Karpas-422 (cell line): ENCODE measurements at places on chromosomes 7 and 10.

DNA sequence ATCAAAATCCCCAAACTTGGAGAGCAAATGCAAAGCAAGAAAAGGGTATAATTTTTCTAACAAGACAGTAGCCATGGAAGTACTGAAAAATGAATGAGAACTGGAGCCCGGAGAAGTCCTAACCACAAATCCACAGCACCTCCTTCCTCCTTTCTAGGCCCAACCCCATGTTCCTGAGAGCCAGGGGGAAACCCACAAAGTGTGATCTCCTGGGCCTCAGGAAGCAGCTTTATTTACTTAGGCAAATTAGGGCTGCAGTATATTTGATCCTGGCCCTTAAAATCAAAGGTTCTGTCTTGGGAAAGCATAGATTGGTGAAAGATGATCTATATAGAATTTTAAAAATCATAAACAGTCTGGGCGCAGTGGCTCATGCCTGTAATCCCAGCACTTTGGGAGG, 103.0 kb downstream of the DOCK4 start:
- no peak for DNase-seq
- no peaks in the 10 kb centered on the region for H3K27me3 ChIP-seq
- no peak overlapping the region for H3K27ac ChIP-seq
- no peaks in the 10 kb centered on the region for H3K36me3 ChIP-seq

DNA sequence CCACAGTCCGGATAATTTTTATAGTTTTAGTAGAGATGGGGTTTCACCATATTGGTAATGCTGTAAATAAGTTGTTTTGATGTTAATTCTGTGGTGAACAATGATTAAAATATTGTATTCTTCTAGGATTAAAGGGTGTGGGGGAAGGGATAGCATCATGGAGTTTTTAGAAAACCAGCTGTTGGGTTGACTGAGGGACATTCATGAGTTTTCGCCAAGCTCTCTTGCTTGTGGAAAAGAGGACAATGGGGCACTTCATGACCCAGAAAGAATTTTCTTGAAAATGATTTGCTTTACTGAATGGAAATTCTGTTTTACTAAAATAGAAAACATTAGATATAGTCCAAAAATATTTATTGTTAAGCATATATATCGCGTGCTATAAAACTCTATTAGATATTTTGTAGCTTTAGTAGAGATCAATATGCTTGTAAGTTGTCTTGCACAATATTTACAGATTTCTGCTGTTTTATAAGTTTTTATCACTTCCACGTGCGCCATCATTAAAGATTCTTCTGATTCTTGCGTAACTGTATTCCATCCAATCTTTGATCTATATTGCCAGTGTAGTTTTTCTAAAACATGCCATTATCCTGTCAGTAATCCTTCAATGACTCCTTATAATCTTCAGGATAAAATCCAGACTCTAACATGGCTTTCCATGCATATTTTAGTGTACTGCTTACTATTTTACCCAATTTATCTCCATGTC, 41.8 kb downstream of the LCOR start:
- peaks cover 4% of the 10 kb centered on the region; the same call in 1 of the 2 replicates for H3K36me3 ChIP-seq
- no peak overlapping the region for H3K27ac ChIP-seq
- no peaks in the 10 kb centered on the region for H3K4me1 ChIP-seq
- DNase-seq: no peak
- H3K27me3 ChIP-seq: no peaks in the 10 kb centered on the region
- H3K4me3 ChIP-seq: no peak overlapping the region

GRCh38 chr7:92276460-92276864, 30.7 kb downstream of the ANKIB1 start:
- no peaks in the 10 kb centered on the region for H3K27me3 ChIP-seq
- H3K27ac ChIP-seq: peak overlapping the region; percentile 67
- H3K36me3 ChIP-seq: no peaks in the 10 kb centered on the region
- H3K4me1 ChIP-seq: peaks cover 54% of the 10 kb centered on the region
- DNase-seq: peak; percentile 81

GRCh38 chr7:88775838-88776237, 16.3 kb downstream of the ZNF804B start:
- H3K27ac ChIP-seq: no peak overlapping the region
- H3K27me3 ChIP-seq: no peaks in the 10 kb centered on the region
- H3K36me3 ChIP-seq: no peaks in the 10 kb centered on the region
- H3K4me3 ChIP-seq: no peak overlapping the region

GRCh38 chr7:150322833-150323681, at the start of the genes ACTR3C and LRRC61:
Gene ACTR3C, minus strand, starts transcription at chr7:150323545. Its CDS starts 28,249 bp downstream, at chr7:150295296.
Gene LRRC61, plus strand, starts transcription at chr7:150323355. Its CDS starts 13,507 bp downstream, at chr7:150336862.
- H3K27ac ChIP-seq: peak within 1 kb of the TSS; percentile 54
- no peaks in the 10 kb centered on the region for H3K27me3 ChIP-seq
- H3K36me3 ChIP-seq: no peaks in the 10 kb centered on the region
- peaks cover 18% of the 10 kb centered on the region for H3K4me1 ChIP-seq
- peak within 1 kb of the TSS; percentile 79 for H3K4me3 ChIP-seq

- no peak overlapping the region for H3K27ac ChIP-seq
- no peaks in the 10 kb centered on the region for H3K4me1 ChIP-seq
- no peak for DNase-seq
- H3K4me3 ChIP-seq: no peak overlapping the region
Measured at GRCh38 chr10:62561151-62561550, 187.0 kb downstream of the ZNF365 start.

GRCh38 chr7:117656806-117657205, 177.0 kb downstream of the CFTR start:
- DNase-seq: no peak
- no peak overlapping the region for H3K27ac ChIP-seq
- H3K36me3 ChIP-seq: no peaks in the 10 kb centered on the region
- H3K27me3 ChIP-seq: no peaks in the 10 kb centered on the region

- H3K27me3 ChIP-seq: no peaks in the 10 kb centered on the region
- H3K4me3 ChIP-seq: no peak overlapping the region
- H3K4me1 ChIP-seq: peaks cover 19% of the 10 kb centered on the region
- H3K27ac ChIP-seq: no peak overlapping the region
- no peaks in the 10 kb centered on the region for H3K36me3 ChIP-seq
Measured at GRCh38 chr7:87148332-87148955, 3.8 kb upstream of the DMTF1 start.

GRCh38 chr10:25036381-25036780, 20.0 kb downstream of the THNSL1 start:
- DNase-seq: no peak
- no peak overlapping the region for H3K27ac ChIP-seq
- H3K27me3 ChIP-seq: no peaks in the 10 kb centered on the region

GRCh38 chr10:127148066-127148932, 48.1 kb downstream of the INSYN2A start:
- no peak overlapping the region for H3K27ac ChIP-seq
- H3K4me3 ChIP-seq: no peak overlapping the region
- H3K4me1 ChIP-seq: no peaks in the 10 kb centered on the region
- no peak for DNase-seq

DNA sequence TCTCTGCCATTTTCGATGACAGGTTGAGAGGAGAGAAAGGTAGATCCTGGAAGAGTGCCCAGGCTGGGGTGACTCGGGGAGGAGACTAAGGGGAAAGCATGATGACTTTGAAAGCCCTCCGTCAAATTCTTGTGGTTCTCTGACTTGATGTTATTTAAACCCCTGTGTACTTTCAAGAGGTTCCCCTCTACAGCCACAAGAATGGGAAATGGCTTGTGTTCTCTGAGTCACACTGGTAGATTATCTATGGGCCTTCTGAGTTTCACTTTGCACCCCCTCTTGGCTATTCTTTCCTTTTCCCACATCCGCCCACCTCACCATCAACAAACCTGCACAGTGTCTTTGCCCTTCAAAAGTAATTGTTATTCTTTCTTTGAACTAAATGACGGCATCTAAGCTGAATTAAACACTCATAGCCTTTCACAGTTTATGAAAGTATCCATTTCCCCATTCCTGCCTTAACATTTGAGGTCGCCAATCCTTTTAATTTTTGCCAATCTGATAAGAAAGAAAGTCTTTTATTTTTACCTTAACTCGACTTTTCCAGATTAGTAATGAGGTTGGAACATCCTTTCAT, 24.1 kb downstream of the PRF1 start:
- H3K4me3 ChIP-seq: no peak overlapping the region
- peaks cover 6% of the 10 kb centered on the region; the same call in 1 of the 2 replicates for H3K36me3 ChIP-seq
- peaks cover 9% of the 10 kb centered on the region for H3K4me1 ChIP-seq

- no peak overlapping the region for H3K4me3 ChIP-seq
- DNase-seq: no peak
- H3K27ac ChIP-seq: no peak overlapping the region
- H3K27me3 ChIP-seq: no peaks in the 10 kb centered on the region
- H3K4me1 ChIP-seq: no peaks in the 10 kb centered on the region
- H3K36me3 ChIP-seq: no peaks in the 10 kb centered on the region
Measured at GRCh38 chr7:120421151-120421651, 148.2 kb downstream of the KCND2 start.

- H3K27me3 ChIP-seq: no peaks in the 10 kb centered on the region
- DNase-seq: no peak
- no peaks in the 10 kb centered on the region for H3K4me1 ChIP-seq
- no peaks in the 10 kb centered on the region for H3K36me3 ChIP-seq
- H3K4me3 ChIP-seq: no peak overlapping the region
Measured at GRCh38 chr10:62993121-62993520, 140.0 kb upstream of the NRBF2 start.

DNA sequence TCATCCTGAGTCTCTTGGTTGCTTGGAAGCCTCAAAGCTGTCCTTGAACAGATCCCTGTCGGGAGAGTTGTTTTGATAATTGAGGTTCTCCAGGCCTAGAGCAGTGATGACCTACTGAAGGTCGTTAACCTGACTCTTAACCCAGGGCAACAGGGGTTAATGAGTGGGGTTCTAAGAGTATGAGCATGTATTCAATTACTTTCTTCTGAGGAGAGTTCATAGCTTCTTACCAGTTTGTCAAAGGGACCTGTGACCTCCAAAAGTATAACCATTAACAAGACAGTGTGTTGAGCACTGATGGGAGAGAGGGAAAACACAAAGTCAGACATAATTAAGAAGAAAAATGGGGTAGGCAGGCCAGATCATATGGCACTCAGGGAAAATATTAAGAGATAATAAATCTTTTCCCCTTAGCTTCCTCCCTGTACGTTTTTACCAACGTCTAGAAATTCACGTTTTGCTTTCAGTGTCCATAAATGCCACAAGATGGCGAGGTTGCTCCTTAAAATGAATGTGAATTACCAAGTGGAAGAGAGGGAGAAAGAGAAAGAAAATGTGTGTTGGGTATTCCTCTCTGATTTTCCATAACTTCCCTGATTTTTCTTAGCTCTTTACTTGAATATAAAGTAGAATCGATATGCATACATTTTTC, 97.6 kb downstream of the SUGCT start:
- peak; percentile 66 for DNase-seq
- H3K27me3 ChIP-seq: no peaks in the 10 kb centered on the region
- H3K4me3 ChIP-seq: no peak overlapping the region
- no peak overlapping the region for H3K27ac ChIP-seq

- DNase-seq: no peak
- H3K36me3 ChIP-seq: no peaks in the 10 kb centered on the region
Measured at GRCh38 chr10:15213461-15213861, 45.0 kb upstream of the NMT2 start.

DNA sequence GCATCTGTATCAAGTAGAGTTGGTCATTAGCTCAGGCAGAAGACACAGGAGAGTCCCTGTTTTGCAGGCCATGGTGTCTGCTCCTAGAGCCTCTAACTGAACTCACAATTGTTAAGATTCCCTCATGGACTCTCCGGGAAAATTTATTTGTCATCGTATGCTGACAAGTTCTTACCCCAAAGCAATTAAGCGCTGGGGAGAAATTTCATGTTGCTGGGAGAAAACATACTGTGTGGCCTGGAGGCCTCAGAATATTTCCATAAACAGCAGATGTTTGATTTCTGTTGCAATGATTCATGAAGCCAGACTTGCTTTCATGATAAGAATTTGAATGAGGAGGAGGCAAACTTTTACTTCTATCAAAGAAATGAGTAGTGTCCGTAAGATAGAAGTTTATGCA, 583.2 kb downstream of the GATA3 start:
- H3K27ac ChIP-seq: no peak overlapping the region
- no peaks in the 10 kb centered on the region for H3K4me1 ChIP-seq
- H3K36me3 ChIP-seq: no peaks in the 10 kb centered on the region
- DNase-seq: no peak

GRCh38 chr7:117872561-117873309, 506 bp downstream of the CTTNBP2 start:
- no peak overlapping the region for H3K27ac ChIP-seq
- no peak overlapping the region for H3K4me3 ChIP-seq
- no peaks in the 10 kb centered on the region for H3K36me3 ChIP-seq
- H3K27me3 ChIP-seq: no peaks in the 10 kb centered on the region
- DNase-seq: no peak

DNA sequence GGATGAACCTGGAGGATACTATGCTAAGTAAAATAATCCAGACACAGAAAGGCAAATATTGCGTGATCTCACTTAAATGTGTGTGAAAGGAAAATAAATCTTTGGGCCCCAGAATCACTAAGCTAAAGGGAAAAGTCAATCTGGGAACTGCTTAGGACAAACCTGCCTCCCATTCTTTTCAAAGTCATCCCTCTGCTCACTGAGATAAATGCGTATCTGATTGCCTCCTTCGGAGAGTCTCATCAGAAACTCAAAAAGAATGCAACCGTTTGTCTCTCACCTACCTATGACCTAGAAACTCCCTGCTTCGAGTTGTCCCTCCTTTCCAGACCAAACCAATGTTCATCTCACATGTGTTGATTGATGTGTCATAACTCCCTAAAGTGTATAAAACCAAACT, 40.1 kb upstream of the LAMB4 start:
- H3K4me3 ChIP-seq: no peak overlapping the region
- no peaks in the 10 kb centered on the region for H3K27me3 ChIP-seq
- no peaks in the 10 kb centered on the region for H3K36me3 ChIP-seq
- DNase-seq: no peak
- no peaks in the 10 kb centered on the region for H3K4me1 ChIP-seq

GRCh38 chr10:11046776-11047160, 29.1 kb downstream of the CELF2 start:
- DNase-seq: no peak
- no peaks in the 10 kb centered on the region for H3K36me3 ChIP-seq
- no peak overlapping the region for H3K27ac ChIP-seq
- H3K4me3 ChIP-seq: no peak overlapping the region
- H3K27me3 ChIP-seq: no peaks in the 10 kb centered on the region

- 0 out of 2 replicates have a peak, but pooled peaks cover 3% of the 10 kb centered on the region for H3K27me3 ChIP-seq
- H3K4me1 ChIP-seq: no peaks in the 10 kb centered on the region
Measured at GRCh38 chr7:50940621-50941020, 157.9 kb upstream of the GRB10 start.

DNA sequence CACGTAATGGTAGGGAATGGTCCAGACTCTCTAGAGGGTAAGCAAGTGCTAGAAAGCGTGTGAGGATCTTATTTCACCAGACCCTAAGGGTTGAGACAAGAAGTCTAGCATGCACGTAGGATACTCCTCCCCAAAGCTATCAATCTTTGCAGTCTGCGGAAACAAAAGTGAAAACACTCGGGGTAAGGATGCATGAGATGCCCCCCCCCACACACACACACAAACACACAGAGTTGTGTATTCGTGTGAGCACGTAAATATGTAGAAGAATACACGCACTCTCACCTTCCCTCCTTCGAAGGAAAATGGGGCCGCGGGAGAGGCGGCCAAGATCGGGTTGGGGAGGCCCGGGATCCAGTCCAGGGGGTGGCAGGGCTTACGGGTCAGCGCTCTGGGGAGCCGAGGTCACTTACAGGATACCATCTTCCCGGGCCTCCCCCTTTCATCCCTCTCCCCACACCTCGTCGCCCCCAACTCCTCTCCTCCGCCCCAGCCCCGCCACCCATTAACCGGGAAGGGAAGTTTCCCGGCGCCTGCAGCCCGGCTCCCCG, 455 bp downstream of the CUL2 start:
- peaks cover 20% of the 10 kb centered on the region for H3K4me1 ChIP-seq
- no peaks in the 10 kb centered on the region for H3K36me3 ChIP-seq
- peak; percentile 73 for DNase-seq
- H3K27ac ChIP-seq: peak overlapping the region; percentile 39; the same call in 1 of the 2 replicates
